Forelimb muscle (tissue), 1 donor: ENCODE measurements at places on chromosomes 5 and 9.
A peak's percentile ranks its signal among the peaks of the same experiment; 100 is the strongest.

GRCh38 chr9:137077010-137077747 is at the start of gene UAP1L1:
Gene UAP1L1, plus strand, starts transcription at chr9:137077517. Its CDS starts 16 bp downstream, at chr9:137077533.
- no peak for DNase-seq

- DNase-seq, result no peak
These were observed 346.0 kb upstream of the PANK3 start for GRCh38 chr5:168925160-168925559.

- DNase-seq, result peak; percentile 74
These were observed 23.3 kb downstream of the SGCD start for GRCh38 chr5:156350256-156350655.

- no peak for DNase-seq
These were observed 13.0 kb upstream of the PLPP1 start for GRCh38 chr5:55547781-55548180.

GRCh38 chr9:89642789-89643188 is 38.0 kb downstream of the GADD45G start:
- DNase-seq, result no peak

GRCh38 chr5:180688330-180689070 is 39.1 kb upstream of the FLT4 start:
- DNase-seq, result no peak

- DNase-seq, result no peak
These were observed 245.7 kb downstream of the PSAT1 start for GRCh38 chr9:78542491-78543181.

GRCh38 chr5:59035681-59036080 is 452.8 kb downstream of the RAB3C start:
- DNase-seq, result no peak

DNA sequence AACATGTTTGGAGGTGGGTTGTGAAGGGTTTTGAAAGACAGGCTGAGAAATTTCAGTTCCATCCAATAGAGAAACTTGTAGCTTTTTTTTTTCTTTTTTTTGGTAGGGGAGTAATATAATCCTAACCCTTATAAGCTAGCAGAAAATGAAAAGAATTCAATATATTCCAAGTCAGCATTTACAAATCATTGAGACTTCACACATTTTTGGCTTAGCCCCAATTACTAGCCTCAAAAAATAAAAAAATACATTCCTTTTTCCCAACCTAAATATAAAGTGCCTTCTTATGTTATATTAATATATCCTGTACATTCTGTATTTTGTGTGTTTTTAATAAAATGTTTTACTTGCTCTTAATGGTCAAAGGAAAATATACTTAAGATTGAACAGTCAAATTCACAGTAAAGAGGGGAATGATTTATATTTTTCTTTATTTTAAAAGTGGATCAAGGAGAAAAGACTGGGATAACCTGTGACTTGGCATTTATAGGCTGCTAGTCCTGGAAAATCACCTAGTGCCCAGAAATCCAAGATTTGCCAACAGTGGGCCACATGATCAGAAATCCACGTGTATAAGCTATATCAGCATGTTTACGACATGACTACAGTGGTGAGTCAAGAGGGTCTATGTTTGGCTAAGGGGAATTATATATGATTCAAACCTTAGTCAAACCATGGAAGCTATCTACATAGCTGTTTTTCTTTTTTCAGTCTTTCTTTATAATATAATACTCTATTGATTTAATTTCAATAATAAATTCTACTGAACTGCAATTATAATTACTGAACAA is 14.5 kb downstream of the HACD4 start:
- no peak for DNase-seq

GRCh38 chr9:4416467-4416866 is 73.8 kb upstream of the SLC1A1 start:
- DNase-seq, result no peak

- DNase-seq, result no peak
These were observed 273.5 kb downstream of the ARRDC3 start for GRCh38 chr5:91109634-91110033.

GRCh38 chr5:151504006-151504405 is 56.6 kb downstream of the SLC36A1 start:
- DNase-seq, result no peak

DNA sequence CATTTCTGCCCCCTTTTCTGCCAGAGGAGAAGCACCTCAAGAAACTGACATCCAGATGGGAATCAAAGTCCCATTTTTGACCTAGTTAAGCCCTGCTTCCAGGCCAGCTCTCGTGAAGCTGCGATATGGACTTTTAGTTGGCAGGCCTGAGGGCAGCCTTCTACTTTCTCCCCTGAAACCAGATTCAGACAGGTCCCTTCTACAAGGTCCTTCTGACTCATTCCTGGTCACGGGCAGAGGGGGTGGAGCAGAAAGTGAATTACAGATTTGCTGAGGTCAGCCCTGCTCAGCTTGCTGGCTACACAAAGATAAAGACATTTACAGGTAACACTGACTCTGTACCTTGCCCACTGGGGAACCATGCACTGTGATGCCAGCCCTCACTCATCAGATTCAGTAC is 52.8 kb upstream of the TUT7 start:
- no peak for DNase-seq

DNA sequence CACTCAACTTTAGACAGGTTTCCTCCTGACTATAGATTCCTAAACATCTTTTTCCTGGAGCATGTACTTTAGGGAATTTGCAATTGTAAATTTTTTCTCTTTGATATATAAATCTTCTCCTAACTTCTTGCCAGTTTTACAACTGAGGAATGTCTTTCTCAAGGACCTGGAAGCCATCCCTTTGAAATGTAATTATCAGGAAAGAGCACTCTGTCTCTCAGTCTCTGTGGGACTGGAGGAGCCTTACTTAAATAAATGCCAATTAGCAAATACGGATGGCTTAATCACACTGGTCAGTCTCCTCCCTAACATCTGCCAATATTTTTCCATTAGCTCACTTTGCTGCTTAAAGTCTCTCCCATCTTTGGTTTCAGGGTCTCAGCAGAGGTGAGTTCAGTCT is 344.3 kb upstream of the ARRDC3 start:
- DNase-seq, result no peak

DNA sequence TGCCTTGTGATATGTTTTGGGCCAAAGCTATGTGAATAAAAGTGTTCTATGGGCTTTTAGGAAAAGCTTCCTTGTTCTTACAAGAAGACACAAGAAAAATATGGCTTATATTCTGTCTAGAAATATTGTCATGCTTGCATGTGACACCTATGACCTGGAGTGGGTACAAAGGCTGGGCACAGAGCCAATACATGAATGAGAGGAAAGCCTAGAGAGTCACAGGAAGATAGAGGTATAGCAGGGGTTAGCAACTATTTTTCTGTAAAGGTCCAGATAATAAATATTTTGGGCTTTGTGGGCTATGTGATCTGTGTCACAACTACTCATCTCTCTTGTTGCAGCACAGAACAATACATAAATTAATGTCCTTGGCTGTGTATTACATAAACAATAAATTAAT is 196.6 kb upstream of the CD180 start:
- DNase-seq, result no peak
